Stimulated activated CD8-positive, alpha-beta memory T cell treated with anti-CD3 and anti-CD28 coated beads, Interleukin-7, amount 100 ng/mL, for 1 hour (primary cell): ENCODE measurements at places on chromosomes 1 and 21.

DNA sequence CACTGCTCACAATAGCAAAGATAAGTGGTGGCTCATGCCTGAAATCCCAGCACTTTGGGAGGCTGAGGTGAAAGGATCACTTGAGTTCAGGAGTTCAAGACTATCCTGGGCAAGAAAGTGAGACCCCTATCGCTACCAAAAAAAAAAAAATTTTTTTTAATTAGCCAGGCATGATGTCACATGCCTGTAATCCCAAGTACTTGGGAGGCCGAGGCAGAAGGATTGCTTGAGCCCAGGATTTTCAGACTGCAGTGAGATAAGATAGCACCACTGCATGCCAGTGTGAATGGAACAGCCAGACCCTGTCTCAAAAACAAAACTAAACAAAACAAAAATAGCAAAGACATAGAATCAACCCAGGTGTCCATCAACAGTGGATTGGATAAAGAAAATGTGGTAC, 50.6 kb downstream of the HSF2BP start:
- DNase-seq: no peak

GRCh38 chr1:26391450-26391849, 18.9 kb upstream of the ZNF683 start:
- no peak for DNase-seq

GRCh38 chr1:1796466-1796865, 18.2 kb upstream of the NADK start:
- DNase-seq: no peak

DNA sequence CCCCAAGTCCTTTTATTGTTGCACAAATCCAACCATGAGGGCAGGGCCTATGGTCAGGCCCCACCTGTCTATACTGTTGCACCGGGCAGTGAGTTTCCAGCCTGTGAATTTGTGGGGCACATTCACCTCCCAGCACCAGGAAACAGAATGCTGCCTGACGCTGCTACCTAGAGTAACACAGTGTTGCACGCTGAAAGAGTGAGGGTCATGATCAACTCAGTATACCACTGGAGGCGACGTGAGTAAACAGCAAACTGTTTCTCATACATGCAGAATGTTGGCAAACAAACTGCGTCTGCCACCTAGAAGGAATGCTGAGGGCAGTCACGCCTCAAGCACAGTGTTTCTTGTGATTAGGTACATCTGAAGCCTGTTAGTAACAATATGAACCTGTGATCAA, 13.4 kb upstream of the LRRC47 start:
- DNase-seq: no peak

GRCh38 chr1:229227298-229227919, 43.5 kb upstream of the RAB4A start:
- peak; percentile 71 for DNase-seq

GRCh38 chr1:3924186-3924824, 24.2 kb upstream of the C1orf174 start:
- no peak for DNase-seq

GRCh38 chr1:118326960-118327629, 142.1 kb upstream of the SPAG17 start:
- DNase-seq: no peak

DNA sequence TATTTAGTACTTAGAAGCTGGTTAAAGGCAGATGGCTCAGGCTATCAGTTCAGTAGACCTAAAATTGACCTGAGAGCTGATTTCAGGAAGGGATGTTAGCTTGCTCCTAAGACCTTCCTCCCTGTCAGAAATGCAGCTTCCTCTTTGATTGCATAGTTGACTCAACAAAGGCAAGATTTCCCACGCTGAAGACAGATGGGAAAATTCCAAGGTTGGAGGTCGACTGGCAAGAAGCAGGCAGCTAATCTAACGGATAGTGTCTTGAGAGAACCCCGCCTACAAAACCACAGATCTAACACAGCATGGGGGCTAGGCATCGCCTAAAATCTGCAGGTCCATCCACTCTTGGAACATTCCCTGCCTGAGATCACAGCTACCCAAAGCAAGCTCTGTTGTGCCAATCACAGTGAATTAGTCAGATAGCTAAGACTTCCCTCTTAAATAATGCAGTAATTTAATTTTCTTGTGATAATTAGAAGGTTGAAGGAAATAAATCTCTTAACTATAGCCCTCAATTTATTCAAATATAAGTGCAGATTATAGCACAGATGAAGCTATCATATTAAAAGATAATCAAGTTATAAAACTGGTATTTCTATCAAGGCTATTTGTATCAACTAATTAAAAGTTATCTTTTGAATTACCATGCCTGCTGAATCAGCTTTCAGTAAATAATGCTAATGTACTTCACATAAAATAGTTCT, 357.8 kb upstream of the SGIP1 start:
- no peak for DNase-seq

DNA sequence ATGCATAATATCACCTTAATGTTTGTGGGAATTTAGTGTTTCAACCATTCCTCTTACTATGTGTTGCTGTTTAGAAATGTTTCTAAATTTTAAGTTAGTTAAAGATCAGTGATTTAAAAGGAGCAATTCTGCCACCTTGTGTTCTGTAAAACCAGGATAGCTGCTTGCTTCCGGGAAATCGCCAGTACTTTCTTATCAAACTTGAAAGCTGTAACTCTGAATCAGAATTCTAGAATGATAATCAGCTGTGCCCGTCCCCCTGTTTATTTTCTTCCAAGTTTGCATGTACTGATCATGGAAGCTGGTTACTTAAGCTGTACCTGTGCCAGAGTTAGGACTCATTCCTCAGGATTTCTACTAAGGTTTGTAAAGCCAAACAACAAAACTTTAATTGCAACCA, 656.4 kb downstream of the LTN1 start:
- no peak for DNase-seq

DNA sequence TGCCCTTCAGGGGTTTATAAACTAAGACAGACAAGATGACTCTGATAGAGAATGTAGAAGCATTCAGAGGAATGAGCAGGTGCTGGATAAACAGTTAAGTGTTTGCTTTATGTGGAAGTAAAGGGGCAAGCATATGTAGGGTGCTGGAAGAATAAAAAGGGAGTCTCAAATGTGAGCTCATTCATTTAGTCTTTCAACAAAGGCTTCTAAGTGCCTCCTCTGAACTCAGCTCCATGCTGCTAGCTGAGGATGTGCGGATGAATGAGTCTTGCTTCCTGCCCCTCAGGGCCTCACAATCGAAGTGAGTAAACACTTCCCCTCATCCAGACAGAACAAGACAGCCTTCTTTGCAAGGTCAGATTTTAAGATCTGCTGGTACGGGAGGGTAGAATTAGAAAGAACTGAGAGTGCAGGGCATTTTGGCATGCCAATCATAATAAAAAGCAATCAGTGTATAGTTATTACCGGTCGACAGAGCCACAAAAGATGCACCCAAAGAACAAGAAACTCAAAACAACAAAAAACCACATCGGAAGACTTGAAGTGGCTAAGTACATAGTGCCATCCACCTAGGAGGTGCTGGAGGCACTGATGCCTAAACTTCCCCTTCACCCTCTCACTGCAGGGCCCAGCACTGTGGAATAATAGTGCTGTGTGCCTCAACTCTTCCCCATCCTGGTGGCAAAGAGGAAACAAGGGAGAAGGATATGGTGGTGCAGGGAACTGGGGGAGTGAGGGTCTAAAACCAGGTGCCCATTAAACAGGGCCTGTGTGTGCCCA, 69.8 kb downstream of the TNR start:
- DNase-seq: no peak

DNA sequence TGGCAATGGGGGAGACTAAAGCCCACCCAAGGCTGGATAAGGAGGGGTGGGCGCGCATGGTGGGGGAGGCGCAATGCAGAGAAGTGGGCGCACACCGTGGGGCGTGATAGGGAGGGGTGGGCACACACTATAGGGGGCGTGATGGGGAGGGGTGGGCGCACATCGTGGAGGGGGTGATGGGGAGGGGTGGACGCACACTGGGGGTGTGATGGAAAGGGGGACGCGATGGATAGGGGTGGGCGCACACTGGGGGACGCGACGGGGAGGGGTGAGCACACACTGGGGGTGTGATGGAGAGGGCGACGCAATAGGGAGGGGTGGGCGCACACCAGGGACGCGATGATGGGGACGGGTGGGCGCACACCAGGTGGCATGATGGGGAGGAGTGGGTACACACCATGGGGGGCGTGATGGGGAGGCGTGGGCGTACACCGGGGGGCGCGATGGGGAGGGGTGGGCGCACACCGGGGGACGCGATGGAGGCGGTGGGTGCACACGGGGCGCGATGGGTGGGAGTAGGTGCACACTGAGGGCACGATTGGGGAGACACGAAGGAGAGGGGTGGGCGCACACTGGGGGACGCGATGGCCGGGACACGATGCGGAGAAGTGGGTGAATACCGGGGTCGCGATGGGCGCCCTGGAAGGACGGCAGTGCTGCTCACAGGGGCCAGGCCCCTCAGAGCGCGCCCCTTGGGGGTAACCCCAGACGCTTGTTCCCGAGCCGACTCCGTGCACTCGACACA, 929 bp downstream of the SUMO3 start:
- DNase-seq: no peak

- DNase-seq: no peak
These were observed 40.1 kb downstream of the ARHGEF16 start for GRCh38 chr1:3494321-3495308.

- DNase-seq: no peak
These were observed 10.6 kb downstream of the PRDX1 start for GRCh38 chr1:45510972-45511527.

- DNase-seq: no peak
These were observed 14.6 kb upstream of the ACBD3 start for GRCh38 chr1:226201029-226201593.

- DNase-seq: no peak
These were observed 100.0 kb downstream of the POFUT2 start for GRCh38 chr21:45187646-45188045.

DNA sequence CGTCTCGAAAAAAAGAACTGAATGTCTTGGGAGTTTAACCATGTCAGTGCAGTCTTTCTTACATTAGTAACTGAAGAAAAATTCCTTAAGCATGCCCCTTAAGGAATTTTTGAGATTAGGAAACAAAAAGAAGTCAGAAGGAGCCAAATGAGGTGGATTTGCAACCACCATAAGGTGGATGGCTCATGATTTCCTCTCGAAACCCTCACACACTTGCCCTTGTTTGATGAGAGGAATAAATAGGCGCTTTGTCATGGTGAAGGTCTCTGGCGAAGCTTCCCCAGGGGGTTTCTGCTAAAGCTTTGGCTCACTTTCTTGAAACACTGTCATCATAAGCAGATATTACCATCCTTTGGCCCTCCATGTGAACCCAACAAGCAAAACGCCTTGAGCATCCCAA, 68.2 kb downstream of the POFUT2 start:
- DNase-seq: no peak

- DNase-seq: no peak
These were observed 373.1 kb upstream of the CXADR start for GRCh38 chr21:17139696-17140095.

GRCh38 chr21:25461725-25462124, 145.6 kb downstream of the MRPL39 start:
- no peak for DNase-seq

- DNase-seq: no peak
These were observed 61.7 kb downstream of the KCNN3 start for GRCh38 chr1:154808261-154808908.

DNA sequence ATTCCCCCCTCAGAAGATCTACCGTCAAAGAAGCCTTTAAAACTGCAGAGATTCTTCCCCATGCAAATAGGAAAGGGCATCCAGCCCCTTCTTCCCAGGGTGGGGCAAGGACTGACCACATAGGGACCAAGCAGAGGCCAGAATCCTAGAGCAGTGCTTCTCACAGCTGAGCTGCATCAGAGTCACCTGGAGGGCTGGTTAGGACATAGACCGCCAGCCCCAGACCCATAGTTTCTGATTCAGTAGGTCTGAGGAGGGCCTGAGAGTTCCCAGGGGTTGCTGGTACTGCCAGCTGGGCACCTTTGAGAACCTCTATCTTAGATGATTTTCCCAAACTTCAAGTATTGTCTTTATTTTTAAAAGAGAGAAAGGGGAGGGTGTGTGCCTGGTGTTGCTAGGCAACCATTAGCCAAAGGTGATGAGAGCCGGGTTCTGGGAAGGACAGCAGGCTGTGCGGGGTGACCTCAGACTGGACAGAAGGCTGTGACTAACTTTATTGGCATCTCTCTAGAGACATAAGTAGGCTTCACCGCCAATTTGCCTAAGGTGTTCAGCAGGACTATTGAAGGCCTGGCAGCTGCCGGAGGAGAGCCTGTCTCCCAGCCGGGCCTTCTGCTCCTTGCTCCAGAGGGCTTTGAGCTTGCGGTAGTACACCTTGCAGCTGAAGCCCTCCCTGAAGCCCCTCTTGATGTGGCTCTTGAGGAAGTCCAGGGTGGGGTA, 3.0 kb downstream of the SPATA46 start:
- DNase-seq: no peak

GRCh38 chr1:31409946-31410858, 2.8 kb upstream of the SERINC2 start:
- no peak for DNase-seq

DNA sequence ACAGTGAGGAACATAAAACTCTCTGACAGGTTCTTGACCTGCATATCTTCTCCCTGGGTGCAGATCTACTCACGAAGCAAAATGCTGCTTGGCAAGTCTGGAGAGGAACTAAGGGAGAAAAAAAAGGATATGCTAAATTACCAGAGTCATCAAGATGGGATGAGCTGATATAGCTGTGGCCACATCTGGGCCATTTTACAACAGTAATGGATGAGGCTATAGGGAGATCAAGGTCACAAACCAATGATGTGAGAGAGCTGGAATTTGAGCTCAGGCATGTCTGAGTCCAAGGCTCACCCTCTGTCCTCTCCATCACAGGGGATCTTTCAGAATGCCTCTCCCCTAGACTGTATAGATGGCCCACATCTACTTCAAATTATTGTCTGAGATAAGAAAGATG, 26.2 kb downstream of the ZMYND12 start:
- DNase-seq: no peak

GRCh38 chr1:107169615-107170014, 28.8 kb downstream of the NTNG1 start:
- no peak for DNase-seq

DNA sequence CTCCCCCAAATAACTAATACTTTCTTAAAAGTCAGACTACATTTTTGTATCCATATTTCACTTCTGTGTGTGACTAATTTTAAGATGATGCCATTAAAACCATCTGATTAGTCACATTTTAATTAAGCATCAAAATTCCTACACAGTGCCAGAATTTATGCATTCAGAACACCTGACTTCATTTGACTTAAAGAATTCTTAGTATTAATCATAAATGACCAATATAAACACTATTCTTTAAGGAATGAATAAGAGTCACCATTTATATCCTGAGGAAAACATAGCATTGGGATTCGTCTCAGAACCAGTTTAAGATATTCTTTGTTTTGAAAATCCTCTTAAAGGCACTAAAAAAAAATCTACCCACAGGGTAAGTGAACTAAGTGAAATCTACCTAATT, 37.0 kb downstream of the TM2D1 start:
- no peak for DNase-seq
